ENCODE measurements at places on chromosomes 2 and 18.

DNA sequence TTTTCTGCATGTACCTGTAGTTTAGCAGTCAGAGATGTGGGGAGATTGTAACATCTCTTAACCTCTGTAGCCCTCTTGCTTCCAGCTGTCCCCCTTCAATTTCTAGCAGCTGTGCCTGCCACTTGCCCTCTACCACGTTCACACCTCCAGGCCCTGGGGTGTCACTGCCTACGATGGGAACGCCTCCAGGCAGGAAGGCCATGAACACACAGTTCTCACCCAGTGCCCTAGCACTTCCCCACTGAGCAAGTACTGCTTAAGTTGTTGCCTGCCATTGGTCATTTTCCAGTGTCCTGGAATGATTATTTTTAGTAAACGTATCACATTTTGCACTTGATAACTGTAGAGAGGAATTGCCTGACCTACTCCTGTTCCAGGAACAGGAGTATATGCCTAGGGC, 77.1 kb upstream of the B3GNT7 start:
- no peak for DNase-seq

GRCh38 chr2:33219850-33220275, 256.6 kb upstream of the RASGRP3 start:
- no peak for DNase-seq

GRCh38 chr2:12883906-12884305, 167.2 kb downstream of the TRIB2 start:
- DNase-seq = no peak

- no peak for DNase-seq
Measured at GRCh38 chr2:148124271-148124670, 103.4 kb downstream of the MBD5 start.
